ENCODE measurements at places on chromosomes 5 and 9. TPM values are rescaled to one million over a fixed set of nuclear protein-coding genes. Genes with fewer than 3 reads are reported as not detected.
A peak's percentile ranks its signal among the peaks of the same experiment; 100 is the strongest.

DNA sequence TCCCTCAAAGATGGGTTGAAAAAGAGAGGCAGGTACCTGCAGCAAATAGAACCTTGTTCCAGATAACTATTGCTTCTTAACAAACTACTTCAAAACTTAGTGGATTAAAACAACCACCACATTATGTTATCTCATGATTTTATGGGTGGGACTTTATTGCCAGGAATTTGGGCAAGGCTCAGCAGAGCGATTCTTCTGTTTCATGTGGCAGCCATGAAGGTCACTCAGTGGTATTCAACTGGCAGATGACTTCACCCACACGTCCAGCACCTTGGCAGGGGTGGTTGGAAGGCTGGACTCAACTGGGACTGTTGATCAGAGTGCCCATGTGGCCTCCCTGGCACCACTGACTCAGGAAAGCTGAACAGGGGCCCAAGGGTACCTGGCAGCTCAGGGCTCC lies 112.0 kb downstream of the HSD17B3 start:
- DNase-seq = no peak

DOK3 gene
- 0.56 TPM for total RNA-seq

PCDHGA2 gene
- total RNA-seq = 3.4 TPM

DNA sequence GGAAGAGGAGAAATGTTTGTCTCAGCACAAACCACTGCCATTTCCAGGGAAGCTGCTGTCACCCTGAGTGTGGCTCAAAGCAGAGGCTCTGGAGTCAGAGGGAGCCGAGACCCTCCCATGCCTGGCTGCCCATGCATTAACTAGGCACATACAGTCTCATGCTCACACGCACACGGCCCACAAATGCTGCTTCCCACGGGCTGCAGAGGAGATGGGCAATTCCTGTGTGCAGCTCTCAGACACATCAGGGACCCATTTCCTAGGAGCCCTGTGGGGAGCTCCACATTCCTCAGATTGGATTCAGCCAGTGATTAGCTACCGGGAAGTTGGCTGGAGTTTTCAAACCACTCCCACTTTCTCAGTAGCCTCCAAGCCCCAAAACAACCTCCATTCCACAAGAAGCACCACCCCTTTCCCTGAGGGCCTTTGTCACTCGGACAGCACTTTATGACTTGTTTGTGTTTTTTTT lies 9.1 kb upstream of the PTGES start:
- peak; percentile 83 for DNase-seq

DNA sequence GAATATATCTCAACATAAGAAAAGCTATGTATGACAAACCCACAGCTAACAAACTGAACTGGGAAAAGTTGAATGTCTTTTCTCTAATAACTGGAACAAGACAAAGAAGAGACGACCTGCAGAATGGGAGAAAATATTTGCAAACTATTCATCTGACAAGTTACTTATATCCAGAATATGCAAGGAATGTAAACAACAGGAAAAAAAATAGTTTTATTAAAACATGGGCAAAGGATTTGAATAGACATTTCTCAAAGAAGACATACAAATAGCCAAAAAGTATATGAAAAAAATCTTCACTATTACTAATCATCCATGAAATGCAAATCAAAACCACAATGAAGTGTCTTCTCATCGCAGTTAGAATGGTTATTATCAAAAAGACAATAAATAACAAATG lies 181.7 kb upstream of the TLX3 start:
- DNase-seq = peak; percentile 57

- DNase-seq = peak; percentile 40
These were observed 6.9 kb upstream of the TPM2 start for GRCh38 chr9:35696520-35697215.

CBY3 gene
- total RNA-seq = 0.18 TPM

GRCh38 chr5:119435436-119436132 lies 16.7 kb upstream of the HSD17B4 start:
- DNase-seq = peak; percentile 52

DNA sequence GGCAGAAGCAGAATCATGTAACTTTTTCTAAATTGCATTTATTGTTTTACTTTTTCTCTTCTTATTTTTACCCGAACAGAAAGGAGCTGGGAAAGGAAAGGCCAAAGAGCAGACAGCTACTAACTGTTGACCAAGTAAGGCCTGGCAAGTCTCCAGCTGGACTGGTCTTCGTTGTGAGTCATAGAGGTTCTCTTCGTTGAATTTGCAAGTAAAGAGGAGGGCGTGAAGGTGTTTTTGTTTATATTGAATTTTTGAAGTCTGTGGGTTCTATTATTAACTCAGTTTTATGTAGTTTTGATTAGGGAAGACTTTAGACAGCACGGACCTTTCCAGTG lies 416.5 kb upstream of the CCNH start:
- no peak for DNase-seq
